GM18507 (cell line): ENCODE measurements at places on chromosomes 11 and 22.

DNA sequence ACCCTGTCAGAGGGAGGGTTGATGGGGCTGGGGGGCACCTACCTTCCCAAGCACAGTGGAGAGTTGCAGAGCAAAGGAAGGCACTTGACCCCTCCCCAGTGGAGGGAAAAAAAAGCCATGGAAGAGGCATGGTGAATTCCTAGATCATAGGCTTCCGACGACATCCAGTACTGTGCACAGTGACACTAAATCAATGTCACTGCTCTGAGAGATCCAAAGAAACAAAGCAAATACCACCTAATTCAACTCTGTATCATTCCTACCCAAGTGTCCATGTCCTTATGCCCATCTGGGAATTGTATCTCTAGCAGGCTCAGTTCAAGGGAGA, 344.2 kb upstream of the NCAM1 start:
- no peak for DNase-seq

DNA sequence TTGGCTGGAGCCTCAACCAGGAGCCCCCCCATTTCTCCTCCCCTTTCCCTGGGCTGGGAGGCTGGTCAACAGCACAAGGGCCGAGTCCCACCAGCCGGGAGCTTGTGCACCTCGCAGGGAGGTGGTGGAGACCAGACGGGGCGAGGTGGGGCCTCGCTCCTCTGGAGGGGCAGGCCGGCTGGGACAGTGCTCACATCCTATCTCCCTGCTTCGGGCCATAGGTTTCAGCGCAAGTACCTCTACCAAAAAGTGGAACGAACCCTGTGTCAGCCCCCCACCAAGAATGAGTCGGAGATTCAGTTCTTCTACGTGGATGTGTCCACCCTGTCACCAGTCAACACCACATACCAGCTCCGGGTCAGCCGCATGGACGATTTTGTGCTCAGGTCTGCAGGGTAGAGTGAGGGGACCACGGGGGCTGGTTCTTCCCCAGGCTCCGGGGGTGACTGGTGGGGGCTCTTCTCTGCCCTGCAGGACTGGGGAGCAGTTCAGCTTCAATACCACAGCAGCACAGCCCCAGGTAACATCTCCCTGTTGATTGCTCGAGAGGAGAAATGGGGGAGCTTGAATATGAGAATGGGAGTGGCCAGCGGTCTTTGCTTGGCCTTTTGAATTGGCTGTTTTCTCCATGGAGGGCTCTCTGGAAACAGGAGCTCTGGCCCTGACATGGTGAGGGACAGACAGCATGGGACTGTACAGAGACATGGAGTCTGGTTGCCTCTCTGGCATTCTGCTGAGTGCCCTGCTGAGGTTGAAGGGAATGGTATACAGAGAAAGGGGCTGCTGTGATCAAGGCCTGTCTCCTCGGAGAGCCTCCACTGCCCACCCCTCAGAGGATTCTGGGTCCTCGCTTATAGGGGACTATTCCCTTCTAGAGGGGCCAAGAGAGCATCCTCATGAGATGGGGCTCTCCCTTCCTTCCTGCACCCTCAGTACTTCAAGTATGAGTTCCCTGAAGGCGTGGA, 3.3 kb downstream of the SIDT2 start:
- DNase-seq, result no peak

DNA sequence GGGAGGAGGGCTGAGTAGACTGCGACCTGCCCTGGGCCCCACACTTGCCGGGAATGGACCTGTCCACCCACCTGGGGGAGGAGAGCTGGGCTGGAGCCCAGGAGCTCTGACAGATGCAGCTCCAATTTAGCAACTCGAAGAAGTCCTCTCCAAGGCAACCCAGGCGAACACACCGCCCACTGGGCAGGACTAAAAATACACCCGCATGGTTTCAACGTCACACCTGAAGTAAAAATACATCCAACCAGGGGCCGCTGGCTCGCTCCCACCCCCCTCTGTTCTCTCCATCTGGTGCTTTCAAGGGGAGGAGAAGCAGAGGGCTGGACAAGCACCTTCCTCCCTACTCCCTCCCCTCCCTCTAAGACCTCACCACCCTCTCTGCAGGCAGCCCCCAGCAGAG, 119.9 kb downstream of the FEZ1 start:
- no peak for DNase-seq

DNA sequence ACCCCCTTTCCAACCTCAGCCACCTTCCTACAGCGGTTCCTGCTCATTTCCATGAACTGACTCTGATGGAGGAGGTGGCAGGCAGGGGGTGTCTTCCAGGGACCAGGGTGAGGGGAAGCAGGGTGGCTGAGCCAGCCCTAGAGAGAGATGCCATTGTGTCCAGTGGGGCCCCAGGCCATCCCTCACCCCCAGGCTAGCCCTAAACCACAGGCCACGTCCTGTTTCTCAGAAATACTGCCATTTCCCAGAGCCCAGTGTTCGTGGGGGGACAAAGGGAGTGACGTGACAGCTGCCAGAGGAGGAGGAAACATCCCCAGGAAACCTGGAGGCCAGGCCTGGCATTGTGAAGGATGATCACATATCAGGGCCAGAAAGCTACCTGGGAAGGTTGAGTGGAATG, 39.5 kb downstream of the CHRDL2 start:
- no peak for DNase-seq
